Stimulated activated CD8-positive, alpha-beta memory T cell treated with anti-CD3 and anti-CD28 coated beads, Interleukin-15, amount 100 ng/mL, for 1 hour (primary cell): ENCODE measurements at places on chromosomes 1 and 21.

GRCh38 chr1:222931023-222931422 lies 116.2 kb downstream of the DISP1 start:
- DNase-seq, result no peak

DNA sequence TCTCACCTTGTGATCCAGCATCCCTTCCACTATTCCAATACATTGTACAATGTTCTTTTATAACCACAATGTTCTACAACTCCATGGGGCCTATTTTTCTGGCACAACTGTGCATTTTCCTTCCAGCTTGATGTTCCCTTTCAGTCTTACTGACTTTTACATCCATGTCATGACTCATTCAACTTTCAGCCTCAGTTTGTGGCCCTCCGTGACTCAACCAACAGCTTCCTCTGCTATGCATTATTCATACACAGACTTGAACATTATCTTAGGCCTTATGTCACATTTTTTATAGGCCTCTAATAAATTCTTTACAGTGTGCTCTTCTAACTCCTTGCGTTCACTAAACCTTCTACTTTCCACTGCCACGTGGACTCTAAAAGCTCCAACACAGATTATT lies 119.4 kb upstream of the PRMT6 start:
- DNase-seq, result no peak

GRCh38 chr1:179366093-179366800 lies 476 bp downstream of the AXDND1 start:
- DNase-seq, result no peak

DNA sequence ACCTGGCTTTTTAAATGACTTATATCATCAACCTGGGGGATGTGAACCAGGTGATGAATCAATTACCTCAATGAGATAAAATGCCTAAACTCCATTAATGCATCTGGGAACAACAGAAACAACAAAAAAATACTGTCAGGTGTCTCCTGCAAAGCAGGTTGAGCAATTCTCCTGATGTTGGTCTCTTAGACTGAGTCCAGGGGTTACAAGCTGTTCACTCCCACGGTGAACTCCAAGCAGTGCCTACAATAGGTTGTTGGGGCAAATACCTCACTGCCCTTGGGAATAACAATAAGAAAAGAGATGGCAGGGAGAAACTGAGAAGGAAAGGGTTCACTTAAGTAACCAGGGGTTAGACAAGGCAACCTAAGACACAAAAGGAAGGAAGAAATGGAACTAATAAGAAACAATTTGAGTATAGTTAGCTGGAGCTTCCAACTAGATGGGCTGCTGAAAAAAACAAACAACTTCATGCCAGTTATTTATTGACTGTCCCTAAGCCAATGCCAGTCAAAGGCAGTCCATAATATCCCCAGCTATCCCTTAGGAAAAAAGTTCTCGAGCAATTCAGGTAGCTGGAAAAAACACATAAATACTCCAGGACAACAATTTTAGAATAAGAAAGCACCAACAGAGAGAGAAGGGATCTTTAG lies 97.6 kb upstream of the MAGI3 start:
- no peak for DNase-seq

DNA sequence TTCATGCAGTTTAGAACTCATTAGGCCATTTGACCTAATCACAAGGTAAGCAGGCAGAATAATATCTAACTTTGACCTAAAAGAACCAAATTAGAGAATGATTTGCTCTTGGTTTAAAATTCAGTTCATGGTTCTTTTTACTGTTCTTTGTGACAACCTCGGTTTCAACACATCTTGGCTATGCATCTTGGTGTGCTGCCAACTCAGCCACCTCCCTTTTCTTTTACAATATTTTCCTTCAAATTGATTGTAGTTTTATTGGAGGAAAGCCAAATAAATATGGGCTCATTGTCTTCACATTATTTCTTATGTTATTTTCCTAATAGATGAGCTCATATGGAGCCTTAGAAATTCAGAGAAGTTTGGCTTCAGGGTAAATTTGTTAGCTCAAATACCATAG lies 338.3 kb downstream of the SIPA1L2 start:
- no peak for DNase-seq

- no peak for DNase-seq
Measured at GRCh38 chr1:55420929-55421716, 206.0 kb upstream of the USP24 start.

GRCh38 chr1:94143173-94143808 lies 22.3 kb upstream of the ABCA4 start:
- no peak for DNase-seq

- no peak for DNase-seq
Measured at GRCh38 chr1:176768532-176768931, 305.6 kb downstream of the PAPPA2 start.

DNA sequence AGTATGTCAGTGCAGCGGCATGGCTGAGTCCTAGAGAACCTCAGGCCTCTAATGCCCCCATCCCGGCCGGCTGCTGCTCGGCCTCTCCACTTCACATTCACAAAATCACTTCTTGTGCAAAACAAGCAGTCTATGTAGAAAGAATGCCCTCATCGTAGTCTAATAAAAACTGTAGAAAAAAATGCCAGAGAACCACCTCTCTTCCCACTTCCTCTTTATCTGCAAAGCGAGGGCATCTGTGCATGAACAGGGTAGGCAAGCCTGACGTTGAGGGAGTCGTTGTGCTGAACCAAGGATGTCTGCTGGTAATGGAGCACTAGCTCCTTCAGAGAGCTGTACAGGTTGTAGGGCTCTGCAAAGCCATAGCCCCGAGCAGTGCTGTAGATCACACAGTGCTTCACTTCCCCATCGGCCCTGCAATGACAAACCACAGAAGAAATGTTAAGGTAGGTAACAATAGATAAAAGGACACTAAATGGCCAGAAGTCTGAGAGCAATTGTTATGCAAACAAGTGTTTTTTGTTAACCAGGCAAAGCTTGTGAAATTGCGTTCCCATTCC lies 88.9 kb downstream of the PIK3R3 start:
- DNase-seq, result no peak

- DNase-seq, result no peak
Measured at GRCh38 chr1:51237351-51238033, 1.4 kb downstream of the RNF11 start.

GRCh38 chr1:244236721-244237120 lies 185.6 kb downstream of the ZBTB18 start:
- no peak for DNase-seq

DNA sequence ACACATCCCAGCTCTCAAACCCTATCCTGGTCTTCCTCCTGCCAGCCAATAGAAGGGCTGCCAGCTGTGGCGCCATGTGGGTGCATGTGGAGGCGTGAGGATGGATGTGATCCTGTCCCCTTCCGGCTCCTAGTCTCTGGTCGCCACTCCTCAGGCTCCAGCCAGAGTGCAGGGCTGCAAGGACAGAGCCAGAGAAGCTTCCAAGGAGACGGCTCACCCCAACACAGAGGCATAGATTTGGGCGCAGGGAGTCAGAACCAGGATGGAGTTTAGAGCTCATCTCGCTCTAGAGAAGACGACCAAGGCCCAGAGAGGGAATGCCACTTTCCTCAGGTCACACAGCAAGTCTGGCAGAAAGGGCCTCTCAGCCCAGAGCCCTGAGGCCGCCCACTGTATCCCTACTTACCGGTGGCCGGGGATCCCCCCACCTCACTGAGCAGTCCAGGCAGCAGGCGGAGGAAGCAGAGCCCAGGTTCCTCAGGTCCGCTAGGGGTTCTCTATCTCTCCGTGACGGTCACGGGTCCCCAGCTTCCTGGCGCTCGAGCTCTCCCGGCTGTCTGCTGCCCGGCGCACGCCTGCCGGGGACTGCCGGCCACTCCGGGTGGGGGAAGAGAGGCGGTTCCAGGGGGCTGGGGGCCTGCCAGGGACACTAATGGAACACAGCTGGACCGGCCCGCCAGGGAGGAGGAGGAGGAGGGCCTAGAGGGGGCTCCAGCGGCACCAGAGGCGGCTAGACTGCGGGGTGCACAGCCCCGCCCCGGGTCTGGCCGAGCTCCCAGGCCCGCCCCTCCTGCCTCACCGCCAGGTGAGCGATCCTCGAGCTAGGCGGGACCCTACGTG lies at the start of gene COL16A1:
Gene COL16A1, minus strand, starts transcription at position 587 of the 840 bp plus-strand sequence. CDS start 1,824 bp downstream, outside the sequence.
- no peak for DNase-seq

DNA sequence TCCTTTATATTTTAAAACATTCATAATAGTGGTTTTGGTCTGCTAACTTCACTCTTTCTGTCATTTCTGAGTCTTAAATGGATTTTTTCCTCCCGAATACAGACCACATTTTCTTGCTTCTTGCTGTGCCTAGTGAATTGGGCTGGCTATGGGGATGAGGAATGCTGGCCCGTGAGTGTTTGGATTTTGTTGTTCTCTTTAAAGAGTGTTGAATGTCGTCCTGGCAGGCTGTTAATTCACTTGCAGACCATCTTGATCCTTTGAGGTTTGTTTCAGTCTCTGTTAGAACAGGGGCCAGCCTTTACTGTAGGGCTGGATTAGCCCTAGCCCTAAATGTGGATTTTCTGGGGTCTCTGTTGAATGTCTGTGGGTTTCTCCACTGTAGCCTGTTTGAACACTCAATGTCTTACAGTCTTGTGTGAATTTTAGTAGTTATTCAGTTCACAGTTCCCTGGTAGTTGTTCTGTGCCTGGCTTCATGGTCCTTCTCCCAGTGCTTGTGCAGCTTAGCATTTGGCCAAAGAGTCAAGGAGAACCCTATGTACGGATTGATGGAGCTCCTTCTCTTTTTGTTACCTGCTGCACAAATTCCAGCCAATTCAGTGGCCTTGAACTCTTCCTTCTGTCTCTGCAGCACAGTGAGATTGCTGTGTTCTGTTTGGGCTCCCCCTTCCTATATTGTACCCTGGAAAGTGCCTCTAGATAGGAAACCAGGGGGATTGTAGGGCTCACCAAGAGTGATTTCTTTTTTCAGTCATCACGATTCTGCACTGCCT lies 95.7 kb downstream of the DYRK1A start:
- no peak for DNase-seq

DNA sequence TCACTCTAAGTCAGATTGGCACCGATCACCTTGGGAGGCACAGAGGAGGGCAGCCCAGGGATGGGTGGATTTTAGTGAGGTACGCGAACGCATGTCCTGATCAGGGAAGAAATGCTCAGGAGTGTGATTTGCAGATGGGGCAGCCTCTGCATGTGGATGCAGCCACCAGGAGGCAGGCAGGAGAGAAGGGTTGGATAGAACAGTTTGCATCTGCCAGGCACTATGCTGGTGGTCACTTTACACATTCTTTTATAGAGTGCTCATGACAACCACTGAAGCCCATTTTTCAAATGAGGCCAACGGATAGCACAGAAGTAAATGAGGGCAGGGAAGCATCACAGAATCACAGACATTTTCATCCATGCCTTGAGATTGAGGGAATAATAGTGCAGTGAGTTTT lies 5.7 kb downstream of the LAMB3 start:
- no peak for DNase-seq

DNA sequence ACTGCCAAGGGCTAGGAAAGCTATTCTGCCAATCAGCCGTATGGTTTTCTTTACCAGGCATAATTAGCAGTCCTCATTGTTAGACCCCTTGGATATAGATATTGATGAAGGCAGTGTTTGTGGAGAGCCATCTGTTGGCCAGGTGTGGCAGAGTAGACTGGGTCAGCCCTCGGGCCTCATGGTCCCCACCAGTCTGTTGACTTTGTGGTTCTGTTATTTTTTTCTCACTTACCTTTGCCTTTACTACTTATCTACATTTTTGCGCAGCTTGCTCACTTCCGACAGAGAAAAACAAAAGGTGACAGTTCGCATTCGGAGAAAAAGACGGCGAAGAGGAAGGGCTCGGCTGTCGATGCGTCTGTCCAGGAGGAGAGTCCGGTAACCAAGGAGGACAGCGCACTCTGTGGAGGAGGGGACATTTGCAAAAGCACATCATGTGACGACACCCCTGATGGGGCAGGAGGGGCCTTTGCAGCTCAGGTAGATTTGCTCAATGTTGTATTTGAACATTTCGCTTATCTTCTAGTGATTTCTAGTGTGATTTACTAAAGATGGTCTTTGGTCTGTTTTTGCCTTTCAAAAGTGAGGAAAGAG lies 2.3 kb downstream of the PCNT start:
- DNase-seq, result no peak

DNA sequence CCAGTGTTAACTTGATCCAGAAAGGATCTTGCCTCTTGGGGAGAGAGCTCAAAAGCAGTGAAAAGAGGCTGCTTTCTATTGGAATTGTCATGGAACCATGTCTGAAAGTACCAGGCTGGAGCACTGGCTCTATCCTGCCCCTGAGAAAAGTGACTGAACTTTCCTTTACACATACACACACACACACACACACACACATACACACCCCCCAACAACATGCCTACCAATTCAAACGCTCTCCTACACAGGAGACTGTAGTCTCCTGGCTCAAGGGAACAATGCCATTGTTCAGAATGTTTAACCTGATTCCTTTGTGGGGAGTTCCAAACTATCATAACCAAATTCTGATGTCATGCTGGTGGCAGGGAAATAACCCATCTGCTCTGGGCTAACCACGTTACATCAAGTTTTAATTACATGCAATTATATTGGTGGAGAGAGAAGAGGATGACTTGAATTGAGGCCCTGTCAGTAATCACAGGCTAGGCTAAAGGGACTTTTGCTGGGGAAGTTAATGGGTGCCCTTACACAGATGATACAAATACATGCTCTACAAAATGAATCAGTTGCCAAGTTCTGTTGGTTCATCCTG lies 52.3 kb upstream of the DUSP10 start:
- DNase-seq, result no peak

GRCh38 chr1:97680470-97680869 lies 240.4 kb downstream of the DPYD start:
- DNase-seq, result no peak

GRCh38 chr1:162498496-162498810 lies 835 bp downstream of the UHMK1 start:
- no peak for DNase-seq

GRCh38 chr21:19785941-19786340 lies 1212.3 kb upstream of the NCAM2 start:
- DNase-seq, result no peak

DNA sequence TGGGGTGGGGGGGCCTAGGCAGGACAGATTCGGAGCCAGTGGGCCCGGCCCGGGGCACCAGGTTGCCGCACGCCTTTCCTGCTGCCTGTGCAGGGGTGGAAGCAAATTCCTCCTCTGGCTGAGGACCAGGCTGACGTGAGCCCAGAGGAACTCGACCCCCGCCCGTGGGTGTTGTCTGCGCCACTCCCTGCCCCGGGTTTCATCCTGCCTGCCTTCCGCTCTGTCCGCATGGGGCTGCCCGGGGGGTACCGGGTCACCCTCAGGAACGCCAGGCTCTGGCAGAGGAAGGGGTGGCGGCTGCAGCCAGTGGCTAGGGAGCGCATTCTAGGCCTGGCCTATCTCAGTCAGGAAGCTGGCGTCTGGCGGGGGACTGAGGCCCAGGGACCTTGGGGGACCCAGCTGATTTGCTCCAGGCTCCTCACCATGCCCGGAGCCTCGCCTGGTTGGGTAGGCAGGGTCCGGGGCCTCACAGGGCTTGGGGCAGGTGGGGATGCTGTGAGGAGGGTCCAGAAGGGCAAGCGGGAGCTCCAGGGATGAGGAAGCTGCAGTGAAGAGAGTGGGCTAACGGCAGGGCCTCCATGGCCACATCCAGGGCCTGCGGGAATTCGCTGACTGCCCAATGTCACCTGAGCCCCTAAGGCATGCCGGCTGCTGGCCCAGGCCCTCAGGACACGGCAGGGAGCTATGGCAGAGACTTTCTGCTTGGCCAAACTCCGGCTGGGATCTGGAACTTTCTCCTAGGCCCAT lies 2.4 kb upstream of the IBA57 start:
- no peak for DNase-seq

DNA sequence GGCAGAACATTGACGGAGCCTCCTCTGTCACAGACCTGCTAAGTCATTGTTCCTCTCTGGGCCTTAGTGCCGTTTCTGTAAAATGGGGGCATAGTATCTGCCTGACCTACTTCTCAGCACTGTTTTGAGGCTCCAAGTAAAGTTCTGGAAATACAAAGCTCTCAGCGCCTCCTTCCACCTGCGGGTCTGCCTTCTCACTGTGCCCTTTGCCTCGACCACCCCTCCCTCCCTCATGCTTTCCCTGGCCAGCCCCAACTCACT lies 15.4 kb upstream of the WASF2 start:
- DNase-seq, result no peak
